ENCODE measurements at places on chromosomes 11 and 22. TPM values are rescaled to one million over a fixed set of nuclear protein-coding genes. Genes with fewer than 3 reads are reported as not detected.

Gene NCF4
- polyA plus RNA-seq, result 2.8 TPM

- no peak for DNase-seq
Observed at GRCh38 chr11:103652013-103652412, 384.4 kb upstream of the DDI1 start.

Gene OR51A2
- not detected for polyA plus RNA-seq

GRCh38 chr11:111361052-111361801 lies 17.8 kb downstream of the POU2AF1 start:
- DNase-seq, result no peak

- no peak for DNase-seq
Observed at GRCh38 chr11:5288906-5289550, 12.7 kb downstream of the OR51B4 start.

GRCh38 chr11:15930442-15931025 lies 425.8 kb downstream of the SOX6 start:
- DNase-seq, result no peak
